ENCODE measurements at places on chromosomes 6 and 20.

DNA sequence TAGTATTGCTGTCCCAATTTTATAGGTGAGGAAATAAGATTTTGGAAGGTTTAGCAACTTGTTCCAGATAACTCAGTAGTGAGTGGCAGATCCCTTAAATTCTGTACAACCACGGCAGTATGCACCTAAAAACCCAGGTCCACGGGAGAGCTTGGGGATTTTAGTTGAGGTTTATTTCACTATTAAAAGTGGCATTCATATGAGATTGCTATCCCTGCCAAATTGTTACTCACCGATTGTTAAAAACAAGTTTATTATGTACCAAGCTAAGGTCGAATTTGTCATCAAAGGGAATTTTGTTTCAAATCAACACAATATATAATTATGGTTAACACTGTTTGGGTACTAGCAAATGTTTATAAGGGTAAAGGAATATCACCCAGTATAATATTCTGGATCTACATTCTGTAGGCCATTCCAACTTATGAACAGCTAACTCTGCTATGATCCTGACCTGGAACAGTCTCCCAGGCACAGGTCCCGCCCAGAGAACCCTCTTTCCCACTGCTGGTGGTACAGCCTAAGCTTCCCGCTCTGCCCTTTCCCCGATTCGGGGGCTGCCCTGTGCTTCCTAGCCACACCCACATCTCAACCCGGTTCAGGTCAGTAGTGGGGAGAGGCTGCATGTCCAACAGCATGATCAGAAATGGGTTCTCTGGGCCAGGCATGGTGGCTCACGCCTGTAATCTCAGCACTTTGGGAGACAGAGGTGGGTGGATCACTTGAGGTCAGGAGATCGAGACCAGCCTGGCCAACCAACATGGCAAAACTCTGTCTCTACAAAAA lies 24.9 kb downstream of the GPLD1 start:
- DNase-seq = no peak

DNA sequence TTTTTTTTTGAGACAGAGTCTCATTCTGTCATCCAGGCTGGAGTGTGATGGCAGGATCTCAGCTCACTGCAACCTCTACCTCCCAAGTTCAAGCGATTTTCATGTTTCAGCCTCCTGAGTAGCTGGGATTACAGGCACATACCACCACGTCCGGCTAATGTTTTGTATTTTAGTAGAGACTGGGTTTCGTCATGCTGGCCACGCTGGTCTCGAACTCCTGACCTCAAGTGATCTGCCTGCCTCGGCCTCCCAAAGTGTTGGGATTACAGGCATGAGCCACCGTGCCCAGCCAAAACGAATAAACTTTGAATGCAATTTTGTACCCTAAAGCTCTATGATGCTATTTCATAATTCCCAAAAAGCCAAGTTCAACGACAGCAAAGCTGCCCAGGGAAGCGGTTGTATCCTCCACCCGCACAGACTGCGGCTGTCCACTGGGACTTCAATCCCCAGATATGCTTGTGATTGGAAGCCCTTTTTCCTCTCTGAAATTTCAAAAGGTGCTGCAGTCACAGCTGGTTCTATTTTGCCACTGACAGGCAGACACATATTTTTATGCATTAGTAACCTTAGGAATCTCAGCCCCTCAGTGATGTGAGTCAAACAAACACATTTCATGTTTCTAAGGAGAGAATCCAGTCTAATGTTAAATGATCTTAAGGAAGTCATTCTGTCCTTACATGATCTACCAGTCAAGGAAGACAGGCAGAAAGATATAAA lies 8.7 kb upstream of the RAMACL start:
- DNase-seq = no peak

- DNase-seq = no peak
These were observed 7.5 kb downstream of the APMAP start for GRCh38 chr20:24984961-24985640.

GRCh38 chr6:41705311-41705995 lies 30.0 kb downstream of the TFEB start:
- no peak for DNase-seq

- no peak for DNase-seq
These were observed 5.9 kb upstream of the UNC93A start for GRCh38 chr6:167285077-167285770.

DNA sequence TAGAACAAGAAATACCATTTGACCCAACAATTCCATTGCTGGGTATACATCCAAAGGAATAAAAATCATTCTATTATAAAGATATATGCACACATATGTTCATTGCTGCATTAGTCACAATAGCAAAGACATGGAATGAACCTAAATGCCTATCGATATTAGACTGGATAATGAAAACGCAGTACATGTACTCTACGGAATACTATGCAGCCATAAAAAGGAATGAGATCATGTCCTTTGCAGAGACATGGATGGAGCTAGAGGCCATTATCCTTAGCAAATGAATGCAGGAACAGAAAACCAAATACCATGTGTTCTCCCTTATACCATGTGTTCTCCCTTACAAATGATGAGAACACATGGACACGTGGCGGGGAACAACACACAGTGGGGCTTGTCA lies 190.2 kb downstream of the HACE1 start:
- no peak for DNase-seq

DNA sequence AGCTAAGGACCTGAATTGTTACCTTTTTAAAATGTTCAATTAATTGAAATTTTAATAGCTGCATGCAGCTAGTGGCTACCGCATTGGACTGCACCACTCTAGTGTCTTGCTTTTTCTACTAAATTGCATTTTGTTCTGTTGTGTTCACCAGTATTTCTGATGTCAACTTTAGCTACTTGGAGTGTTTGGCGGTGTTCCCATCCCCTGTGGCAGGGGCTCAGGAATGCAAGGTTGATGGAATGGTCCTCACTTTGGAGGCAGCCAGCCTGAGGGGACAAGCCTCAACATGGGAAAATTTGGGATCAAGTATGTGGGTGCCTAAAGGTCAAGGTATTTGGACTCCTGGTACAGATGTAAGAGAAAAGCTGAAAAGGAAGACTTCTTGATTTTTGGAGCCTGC lies 230.1 kb upstream of the PRND start:
- no peak for DNase-seq

DNA sequence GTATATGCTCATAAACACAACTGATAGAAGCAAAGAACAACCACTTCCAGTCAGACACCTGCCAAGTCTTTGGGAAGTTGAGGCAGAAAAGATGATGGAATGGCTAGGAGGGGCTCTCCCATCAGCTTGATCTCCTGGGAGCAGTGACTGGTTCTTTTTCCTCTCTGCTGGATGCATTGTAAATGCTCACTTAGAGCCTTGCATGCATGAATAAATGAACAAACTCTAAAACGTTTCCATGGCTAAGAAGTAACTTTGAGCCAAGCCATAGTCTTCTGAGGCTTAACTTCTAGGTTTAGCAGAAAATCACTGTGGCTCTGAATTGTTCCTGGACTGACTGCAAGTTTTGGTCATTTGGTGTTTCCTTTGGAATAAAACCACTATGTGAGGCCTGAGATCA lies 166.4 kb upstream of the CITED2 start:
- no peak for DNase-seq

DNA sequence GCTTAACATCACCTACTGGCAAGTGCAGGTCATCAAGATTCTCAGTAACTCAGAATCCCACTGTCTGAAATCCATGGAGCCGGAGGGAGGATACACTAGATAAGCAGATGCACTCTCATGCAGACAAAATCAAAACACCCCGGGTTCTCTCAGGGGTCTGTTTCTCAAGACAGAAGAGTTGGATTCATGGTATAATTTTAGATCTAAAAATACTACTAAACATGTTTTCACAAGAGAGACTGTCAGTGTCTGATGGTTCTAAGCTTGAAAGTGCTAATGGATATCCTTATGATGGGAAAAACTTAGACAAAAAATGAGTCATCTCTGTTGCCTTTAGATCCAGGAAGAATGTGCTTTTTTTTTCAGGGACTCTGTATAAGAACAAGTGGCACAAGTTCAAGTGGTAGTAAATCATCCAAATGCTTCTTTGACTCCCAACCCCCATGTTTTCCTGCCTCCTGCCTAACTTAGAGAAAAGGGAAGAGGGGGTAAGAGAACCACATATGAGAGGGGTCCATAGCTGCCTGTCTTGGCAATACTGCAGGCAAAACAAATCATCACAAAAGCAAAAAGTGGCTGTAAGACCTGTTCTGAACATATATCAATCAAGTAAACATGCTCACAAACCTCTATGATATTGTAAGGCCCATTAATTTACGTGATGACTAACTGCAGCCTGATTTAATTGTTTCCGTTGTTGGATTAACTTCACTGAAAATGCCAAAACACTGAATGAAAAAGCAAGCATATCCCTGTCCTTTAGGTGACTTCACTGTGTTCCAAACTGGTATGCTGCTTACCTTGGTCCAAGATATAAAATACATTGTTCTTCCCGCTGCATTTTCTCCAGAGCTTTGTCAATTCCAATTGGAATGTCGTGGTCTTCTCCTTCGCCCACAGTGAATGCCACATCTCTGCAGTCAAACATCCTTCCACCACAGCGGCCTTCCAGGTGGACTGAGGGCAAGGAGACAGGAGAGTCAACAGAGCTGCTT lies 84.0 kb upstream of the TULP1 start:
- no peak for DNase-seq

DNA sequence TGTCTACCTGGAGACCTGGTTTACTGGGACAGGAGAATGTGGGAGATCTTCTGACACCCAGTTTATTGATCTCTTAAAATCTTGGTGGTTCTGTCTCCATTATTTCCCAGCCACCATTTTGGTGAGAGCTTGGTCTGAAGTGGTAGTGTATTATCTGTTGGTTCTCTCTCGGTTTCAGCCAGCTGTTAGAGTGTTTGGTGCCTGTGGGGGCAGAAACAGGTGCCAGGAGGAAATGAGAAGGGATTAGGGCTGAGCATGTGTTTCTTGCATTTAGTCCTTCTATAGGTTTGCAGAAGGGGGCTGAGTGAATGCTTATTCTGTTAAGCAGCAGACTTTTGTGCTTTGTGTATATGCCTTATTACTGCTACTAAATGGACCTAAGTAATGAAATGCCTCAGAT lies 9.6 kb downstream of the JARID2 start:
- DNase-seq = no peak

GRCh38 chr20:24737212-24737850 lies 211.7 kb upstream of the CST7 start:
- DNase-seq = no peak

- no peak for DNase-seq
These were observed 16.0 kb downstream of the ACSS1 start for GRCh38 chr20:25041813-25042530.

DNA sequence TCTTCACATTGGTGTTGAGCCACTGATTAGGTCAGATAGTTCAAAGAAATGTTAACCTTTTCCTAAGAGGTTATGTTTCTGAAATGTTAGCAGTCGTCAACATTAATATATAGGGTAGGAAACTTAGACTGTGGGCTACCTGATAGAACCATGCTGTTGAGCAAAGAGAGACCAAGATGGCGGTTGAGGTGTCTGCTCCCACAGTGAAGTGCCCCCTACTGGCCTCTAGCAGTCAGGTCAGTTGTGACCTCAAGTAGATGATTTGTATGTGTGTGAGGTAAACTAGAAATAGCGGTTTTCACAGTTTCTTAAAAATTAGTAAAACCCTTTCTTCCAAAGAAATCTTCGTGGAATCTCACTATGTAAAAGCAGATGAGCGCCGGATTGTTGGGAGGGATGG lies 40.3 kb downstream of the MTHFD1L start:
- DNase-seq = no peak

DNA sequence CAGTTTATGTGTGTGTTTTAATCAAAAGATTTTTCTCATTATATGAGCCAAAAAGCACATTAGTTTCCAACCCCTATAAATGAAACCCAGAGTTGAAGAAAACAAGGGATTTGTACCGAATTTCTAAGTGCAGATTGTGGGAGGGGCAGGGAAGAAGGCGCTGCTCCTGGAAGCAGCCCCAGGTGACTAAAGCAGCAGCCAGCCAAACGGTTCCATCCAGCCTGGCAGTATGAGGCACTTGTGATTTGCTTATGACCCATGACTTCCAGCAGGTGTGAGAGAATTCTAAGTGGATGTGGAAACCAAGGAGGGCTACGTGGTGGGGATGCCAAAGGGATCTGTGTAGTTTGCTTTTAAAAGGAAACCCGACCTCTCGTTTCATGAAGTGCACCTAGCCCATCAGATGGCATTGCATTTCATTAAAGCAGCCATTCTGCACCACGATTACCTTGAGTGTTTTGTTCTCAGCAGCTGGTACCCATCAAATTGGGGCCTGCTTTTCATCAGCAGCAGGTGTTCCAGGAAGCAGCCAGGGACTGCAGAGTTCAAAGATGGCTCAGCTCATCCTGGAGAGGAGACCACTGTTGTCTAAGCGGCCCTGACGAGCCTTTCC lies 79.1 kb downstream of the DTD1 start:
- peak; percentile 94 for DNase-seq

DNA sequence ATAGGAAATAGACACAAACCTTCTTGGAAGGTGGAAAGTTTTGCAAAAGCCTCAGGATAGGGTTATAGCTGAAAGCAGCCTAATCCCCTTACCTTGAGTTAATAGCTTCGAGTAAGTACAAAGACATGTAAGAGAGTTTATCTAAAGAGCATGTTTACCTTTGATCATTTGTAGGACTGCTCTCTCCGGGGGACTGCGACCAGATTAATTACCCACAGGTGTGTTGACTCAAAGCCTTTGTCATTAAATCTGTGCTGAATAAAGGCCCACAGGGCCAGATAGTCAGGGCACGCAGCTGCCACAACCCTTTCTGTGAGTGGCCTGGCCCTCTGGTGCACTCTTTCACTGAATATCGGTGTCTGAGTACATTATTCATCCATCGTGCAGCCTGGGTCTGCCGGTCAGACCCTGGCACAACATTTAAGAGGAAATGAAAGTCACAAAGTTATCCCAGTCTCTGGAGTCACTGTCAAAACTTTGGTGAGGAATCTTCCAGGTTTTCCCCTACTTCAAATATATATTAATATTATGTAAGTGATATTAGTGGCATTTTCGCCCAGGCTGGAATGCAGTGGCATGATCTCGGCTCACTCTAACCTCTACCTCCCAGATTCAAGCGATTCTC lies 5.4 kb upstream of the MICA start:
- DNase-seq = no peak

- no peak for DNase-seq
These were observed 51.3 kb downstream of the EFCAB8 start for GRCh38 chr20:32909896-32910571.

- DNase-seq = no peak
These were observed 76.0 kb downstream of the AIG1 start for GRCh38 chr6:143136647-143137046.

- no peak for DNase-seq
These were observed 49.8 kb downstream of the EYA4 start for GRCh38 chr6:133290930-133291329.

DNA sequence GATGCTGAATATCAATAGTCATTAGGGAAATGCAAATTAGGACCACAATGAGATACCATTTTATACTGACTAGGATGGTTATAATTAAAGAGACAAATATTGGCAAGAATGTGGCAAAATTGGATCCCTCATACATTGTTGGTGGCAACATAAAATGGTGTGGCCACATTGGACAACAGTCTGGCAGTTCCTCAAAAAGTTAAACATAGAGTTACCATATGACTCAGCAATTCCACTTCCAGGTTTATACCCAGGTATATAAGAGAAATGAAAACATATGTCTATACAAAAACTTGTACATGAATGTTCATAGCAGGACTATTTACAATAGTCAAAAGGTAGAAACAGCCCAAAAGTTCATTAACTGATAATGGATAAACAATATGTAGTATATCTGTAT lies 2.0 kb upstream of the CRIP3 start:
- DNase-seq = no peak
